ENCODE measurements at places on chromosomes 4 and X.

DNA sequence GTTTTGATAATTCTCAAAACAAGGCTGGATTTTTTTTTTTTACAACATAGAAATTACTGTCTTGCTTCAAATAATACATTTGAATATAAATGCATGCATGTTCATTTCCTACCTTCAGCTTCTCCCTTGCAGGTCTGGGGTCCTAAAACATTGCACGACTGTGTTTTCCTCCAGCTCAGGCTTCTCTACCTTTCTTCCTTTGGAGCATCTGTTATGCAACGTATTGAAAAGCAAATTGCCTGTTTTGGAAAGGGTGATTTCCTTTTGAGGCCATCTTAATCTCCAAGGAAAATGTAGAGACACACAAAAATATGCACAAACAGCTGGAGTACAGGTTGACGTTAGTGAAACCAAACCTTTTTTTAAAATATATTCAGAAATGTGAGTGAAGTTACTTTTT is 115.6 kb upstream of the TLL1 start:
- DNase-seq = no peak

- DNase-seq = no peak
These were observed 314.8 kb downstream of the IQCM start for GRCh38 chr4:149500806-149501205.

DNA sequence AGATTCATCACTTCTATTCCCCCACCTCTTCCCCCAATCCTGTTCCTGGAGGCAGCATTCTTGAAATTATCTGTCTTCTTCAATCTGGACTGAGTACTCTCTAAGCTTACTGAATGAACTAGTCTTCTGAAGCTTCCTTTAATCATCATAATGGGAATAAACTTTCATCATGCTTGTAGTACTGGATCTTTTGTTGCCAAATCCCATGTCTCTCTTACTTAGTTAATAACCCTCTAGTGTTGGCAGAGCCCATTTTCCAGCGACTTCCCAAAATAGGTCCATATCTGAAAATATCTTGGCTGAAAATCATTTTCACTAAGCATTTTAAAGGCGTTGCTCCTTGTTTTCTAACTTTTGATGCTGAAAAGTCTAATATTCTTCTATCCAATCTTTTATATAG is 39.6 kb downstream of the RPS6KA3 start:
- no peak for DNase-seq

DNA sequence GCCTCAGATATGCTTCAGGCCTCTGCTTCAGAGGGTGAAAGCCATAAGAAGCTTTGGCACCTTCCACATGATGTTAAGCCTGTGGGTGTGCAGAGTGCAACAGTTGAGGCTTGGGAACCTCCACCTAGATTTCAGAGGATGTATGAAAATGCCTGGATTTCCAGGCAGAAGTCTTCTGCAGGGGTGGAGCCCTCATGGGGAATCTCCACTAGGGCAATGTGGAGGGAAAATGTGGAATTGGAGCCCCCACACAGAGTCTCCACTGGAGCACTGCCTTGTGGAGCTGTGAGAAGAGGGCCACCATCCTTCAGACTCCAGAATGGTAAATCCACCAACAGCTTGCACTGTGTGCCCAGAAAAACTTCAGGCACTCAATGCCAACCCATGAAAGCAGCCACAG is 35.2 kb downstream of the TLR10 start:
- DNase-seq = no peak

DNA sequence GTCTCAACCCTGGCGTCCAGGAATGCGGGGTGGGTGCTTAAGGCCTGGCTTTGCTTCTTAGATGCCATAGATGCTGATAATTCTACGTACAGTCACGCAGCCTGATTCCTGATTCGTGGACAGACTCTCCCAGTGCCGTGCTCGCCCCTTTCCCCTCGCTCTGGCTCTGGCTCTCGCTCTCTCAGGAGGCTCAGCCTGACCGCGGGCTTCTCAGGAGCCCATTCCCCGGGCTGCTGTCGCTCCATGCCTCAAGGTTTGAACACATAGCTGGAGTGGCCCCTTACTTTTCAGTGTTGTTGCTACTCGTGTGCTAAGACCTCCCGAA is 59.2 kb upstream of the ZC4H2 start:
- no peak for DNase-seq

- DNase-seq = no peak
These were observed 17.7 kb upstream of the PPEF2 start for GRCh38 chr4:75919920-75920319.

GRCh38 chr4:36322921-36323354 is 41.5 kb downstream of the DTHD1 start:
- DNase-seq = peak; percentile 86

GRCh38 chr4:104915864-104916263 is 230.8 kb upstream of the TET2 start:
- DNase-seq = no peak

DNA sequence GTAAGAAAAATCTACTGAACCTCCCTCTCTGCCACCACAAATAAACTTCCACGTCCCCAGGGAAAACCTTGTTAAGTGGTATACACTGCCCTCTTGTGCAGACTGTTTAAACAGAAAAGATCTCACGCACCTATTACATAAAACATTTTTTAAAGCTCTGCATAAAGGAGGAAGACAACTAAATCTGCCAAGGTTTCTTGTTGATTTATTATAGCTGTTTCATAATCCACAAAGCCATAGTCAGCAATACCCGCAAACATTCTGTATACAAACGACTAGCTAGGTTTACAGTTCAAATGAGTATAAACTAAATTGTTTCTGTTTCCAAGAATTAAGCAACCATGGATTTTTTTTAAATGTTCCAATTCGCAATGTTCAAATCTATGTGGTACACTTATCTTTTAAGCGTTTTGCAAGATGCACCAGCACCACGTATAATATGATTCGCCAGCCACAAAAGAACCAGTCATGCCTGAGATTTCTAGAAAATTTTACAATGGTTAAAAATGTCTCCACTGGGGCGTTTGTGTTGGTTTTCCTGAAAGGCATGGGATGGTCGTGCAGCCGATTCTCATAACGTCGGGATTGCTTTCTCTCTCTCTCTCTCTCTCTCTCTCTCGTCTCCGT is 164.6 kb downstream of the PRKX start:
- no peak for DNase-seq

GRCh38 chr4:177131736-177132135 is 177.9 kb upstream of the NEIL3 start:
- no peak for DNase-seq

DNA sequence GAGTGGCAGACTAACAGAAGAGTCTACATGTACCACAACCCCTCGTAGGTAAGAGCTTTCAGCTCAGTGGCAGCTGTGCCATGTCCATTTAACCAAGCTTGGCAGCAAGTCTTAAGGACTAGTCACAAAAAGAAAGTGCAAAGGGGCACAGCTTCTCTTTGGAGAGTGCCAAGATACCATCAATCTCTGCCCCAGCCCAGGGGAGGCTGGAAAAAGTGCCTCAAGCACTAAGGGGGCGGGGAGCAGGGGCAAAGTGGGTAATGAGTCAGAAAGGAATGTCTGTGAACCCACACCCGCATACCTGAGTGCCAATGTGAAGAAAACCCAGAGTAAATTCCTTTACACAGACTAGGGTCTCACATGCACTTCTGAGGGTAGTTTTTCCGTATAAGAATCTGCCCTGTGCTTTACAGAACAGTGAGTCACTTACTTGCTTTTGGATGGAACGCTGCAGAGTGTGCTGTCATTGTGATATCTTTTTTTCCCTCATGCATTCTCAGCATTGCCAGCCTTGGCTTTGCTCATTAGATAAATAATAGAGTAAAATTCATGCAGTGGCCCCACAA is 219.8 kb downstream of the ZNF674 start:
- no peak for DNase-seq

DNA sequence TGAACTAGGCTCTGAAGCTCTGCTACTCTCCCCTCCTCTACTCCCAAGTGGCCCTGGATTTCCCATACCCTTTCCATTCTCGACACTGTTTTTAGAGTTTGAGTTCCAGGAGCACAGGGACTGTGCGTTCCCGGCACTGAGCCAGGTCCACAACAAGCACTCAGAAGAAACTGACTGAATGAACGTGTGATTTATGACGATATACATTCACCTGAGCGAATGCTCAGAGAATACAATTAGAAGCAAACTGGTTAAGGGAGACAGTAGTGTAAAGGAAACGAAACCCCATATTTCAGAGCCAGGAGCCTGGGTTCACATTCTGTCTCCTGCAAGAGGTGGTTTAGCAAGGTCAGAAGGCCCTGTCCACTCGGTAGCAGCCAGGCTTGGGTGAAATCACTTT is 1.4 kb upstream of the KIAA0232 start:
- DNase-seq = no peak

DNA sequence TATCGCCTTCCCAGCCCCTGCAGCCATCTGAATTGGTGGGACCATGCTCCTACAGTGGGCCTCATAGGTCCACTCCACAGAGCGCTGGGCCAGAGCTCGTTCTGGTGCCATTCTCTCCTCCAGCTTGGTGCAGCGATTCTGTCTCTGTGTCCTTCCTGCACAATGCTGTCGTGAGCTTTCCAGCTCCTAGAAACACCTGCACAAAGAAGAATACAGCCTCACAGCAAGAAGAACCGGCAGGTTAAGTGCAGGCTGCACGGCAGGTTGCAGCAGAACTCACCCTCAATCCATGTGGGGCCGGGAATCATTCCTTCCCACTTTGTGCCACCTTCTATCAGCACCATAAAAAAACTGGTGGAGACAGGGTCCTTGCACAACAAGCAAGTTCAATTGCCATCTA is 101.2 kb upstream of the ENPP6 start:
- no peak for DNase-seq

DNA sequence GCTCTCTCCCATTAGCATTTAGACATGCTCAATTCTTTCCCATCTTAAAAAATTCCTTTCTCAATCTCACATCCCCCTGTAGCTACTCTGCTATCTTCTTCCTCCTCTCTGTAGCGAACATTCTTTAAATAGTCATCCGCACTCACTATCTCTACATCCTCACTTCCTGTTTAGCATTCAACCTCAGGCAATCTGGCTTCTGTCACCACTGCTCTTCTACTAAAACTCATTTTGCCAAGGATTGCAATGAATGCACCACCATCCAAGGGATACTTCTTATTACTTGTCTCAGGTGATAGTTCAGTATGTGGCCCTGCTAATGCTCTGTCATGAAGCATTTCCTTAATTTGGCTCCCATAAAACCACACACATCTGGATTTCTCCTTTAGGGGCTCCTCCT is 10.9 kb upstream of the TET2 start:
- DNase-seq = no peak

- DNase-seq = no peak
These were observed 7.6 kb downstream of the HNRNPDL start for GRCh38 chr4:82422616-82423015.

- no peak for DNase-seq
These were observed 19.3 kb downstream of the KLF3 start for GRCh38 chr4:38683276-38683675.

DNA sequence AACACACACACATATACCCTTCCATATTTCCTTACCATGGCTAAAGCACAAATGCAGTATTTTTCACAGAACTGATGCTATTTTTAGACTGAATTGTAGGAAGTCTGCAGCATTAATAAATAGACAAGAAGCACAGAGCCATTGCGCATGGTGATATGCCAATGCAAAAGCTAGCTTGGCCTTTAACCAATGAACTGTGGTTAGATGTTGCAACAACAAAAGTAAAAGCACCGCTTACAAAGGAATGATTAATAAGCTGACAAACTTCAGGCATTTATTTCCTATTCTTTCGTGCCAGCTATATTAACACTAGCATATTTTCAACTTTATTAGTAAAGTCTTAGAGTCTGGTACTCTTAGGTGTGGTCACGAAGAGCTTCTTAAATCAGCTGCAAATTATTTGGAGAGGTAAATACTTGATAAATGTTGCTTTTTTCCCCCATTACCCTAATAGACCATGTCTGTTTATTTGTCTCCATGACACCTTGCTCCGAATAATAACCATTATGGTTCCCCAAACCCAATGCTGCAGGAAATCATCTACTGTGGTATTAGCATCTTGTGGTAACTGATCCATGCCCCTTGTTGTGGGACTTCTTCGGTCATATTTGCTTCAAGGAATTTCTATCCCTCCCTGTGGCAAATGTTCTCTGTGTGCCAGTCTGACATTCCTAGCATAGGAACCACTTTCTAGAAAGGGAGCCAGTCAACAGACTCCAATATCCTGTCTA is 306.1 kb upstream of the TAPT1 start:
- no peak for DNase-seq

- DNase-seq = no peak
These were observed 4.0 kb upstream of the NKX3-2 start for GRCh38 chr4:13548059-13548983.

DNA sequence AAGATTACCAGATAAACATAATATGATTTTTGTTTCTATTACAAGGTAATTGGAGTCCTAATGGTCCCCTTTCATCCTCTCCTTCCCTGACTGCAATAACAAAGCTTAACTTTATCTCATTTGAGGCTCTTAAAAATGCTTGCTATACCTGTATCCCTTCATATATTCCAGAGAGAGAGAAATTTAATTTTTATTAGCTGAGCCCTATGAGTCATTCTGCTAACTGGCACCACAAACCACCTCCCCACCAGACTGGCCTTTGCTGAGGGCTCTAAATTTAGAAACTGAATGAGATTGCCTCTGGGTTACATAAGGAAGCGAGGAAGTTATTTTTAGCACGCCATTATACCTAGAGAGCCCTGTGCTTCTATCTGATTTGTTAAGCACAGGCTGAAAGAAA is 27.4 kb downstream of the CBLL2 start:
- no peak for DNase-seq

- DNase-seq = no peak
These were observed 386.6 kb upstream of the CPEB2 start for GRCh38 chr4:14615671-14616070.

- DNase-seq = no peak
These were observed 132.6 kb downstream of the GLUD2 start for GRCh38 chrX:121179972-121180371.

DNA sequence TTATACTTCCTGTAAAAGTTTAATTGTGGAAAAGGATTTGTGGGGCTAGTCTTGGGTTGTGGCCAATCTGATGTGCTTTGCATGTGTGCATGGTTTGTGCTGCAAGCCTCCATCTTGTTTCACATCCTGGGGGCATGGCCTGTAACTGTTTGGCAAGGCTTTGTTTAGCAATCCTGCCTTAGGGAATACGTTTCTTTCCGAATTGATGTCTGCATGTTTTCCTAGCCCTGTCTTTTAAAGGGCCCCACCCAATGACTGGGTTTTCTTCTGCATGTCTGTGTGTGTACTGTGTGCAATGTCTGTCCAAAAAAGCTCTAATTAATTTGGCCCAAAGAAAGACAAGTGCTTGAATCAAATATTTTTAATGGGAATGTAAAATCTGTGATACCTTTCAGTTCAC is 74.6 kb upstream of the MID1IP1 start:
- DNase-seq = no peak

DNA sequence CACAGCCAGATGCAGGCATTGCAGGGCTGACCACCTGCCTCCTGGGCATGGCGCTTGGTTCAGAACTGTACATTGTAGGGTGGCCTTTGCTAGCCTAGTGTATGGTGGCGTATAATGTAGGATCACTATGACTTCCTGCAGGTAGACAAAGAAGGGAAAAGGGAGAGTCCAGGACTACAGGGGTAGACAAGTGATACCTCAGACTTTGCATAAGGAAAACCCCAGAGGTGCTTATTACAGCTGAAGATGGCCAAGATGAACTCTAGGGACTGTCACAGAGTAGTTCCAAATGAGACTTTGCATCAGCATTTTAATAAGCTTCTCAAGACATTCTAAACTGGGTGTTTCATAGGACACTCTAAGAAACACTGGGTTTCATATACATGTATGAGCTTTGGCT is 116.4 kb upstream of the PUDP start:
- no peak for DNase-seq

- no peak for DNase-seq
These were observed 1577.7 kb upstream of the TENM3 start for GRCh38 chr4:180665481-180665880.

- DNase-seq = no peak
These were observed 599.3 kb downstream of the SPRY1 start for GRCh38 chr4:123995936-123996335.

GRCh38 chrX:136954930-136955329 is 74.4 kb upstream of the RBMX start:
- DNase-seq = no peak
